Right lobe of liver (tissue), 6 donors: ENCODE measurements at places on chromosomes 3 and 15. TPM values are rescaled to one million over a fixed set of nuclear protein-coding genes. Genes with fewer than 3 reads are reported as not detected.

PRR20G gene
- not detected for total RNA-seq

SI gene
- total RNA-seq = not detected

INSYN1 gene
- total RNA-seq = 0.31 TPM

EPHA3 gene
- total RNA-seq = 2.9 TPM

RTP3 gene
- 20.8 TPM for total RNA-seq

FBLN2 gene
- 4.0 TPM for total RNA-seq

GALNT15 gene
- total RNA-seq = 3.7 TPM

C3orf49 gene
- total RNA-seq = not detected

WDR93 gene
- total RNA-seq = not detected

TMEM212 gene
- not detected for total RNA-seq

CCR8 gene
- total RNA-seq = not detected

FAM162A gene
- total RNA-seq = 48.6 TPM

RBP2 gene
- total RNA-seq = not detected

SLC6A11 gene
- total RNA-seq = not detected

ZNF80 gene
- not detected for total RNA-seq

GOLGA6A gene
- total RNA-seq = 0.61 TPM

LNP1 gene
- total RNA-seq = 0.89 TPM

DZIP1L gene
- 1.6 TPM for total RNA-seq

CRYBG3 gene
- 4.8 TPM for total RNA-seq

TRNT1 gene
- total RNA-seq = 9.3 TPM

CCDC191 gene
- total RNA-seq = 0.91 TPM

BCHE gene
- 30.1 TPM for total RNA-seq

NR2E3 gene
- 0.11 TPM for total RNA-seq

ZKSCAN7 gene
- 1.4 TPM for total RNA-seq

CTSH gene
- total RNA-seq = 166 TPM

CIDEC gene
- total RNA-seq = 3.5 TPM

SCN5A gene
- total RNA-seq = not detected

AGBL1 gene
- total RNA-seq = not detected
